RWPE1 (cell line): ENCODE measurements at places on chromosomes 7 and 10.

GRCh38 chr7:131424219-131424822, 96.6 kb downstream of the MKLN1 start:
- peak; percentile 15 for DNase-seq

DNA sequence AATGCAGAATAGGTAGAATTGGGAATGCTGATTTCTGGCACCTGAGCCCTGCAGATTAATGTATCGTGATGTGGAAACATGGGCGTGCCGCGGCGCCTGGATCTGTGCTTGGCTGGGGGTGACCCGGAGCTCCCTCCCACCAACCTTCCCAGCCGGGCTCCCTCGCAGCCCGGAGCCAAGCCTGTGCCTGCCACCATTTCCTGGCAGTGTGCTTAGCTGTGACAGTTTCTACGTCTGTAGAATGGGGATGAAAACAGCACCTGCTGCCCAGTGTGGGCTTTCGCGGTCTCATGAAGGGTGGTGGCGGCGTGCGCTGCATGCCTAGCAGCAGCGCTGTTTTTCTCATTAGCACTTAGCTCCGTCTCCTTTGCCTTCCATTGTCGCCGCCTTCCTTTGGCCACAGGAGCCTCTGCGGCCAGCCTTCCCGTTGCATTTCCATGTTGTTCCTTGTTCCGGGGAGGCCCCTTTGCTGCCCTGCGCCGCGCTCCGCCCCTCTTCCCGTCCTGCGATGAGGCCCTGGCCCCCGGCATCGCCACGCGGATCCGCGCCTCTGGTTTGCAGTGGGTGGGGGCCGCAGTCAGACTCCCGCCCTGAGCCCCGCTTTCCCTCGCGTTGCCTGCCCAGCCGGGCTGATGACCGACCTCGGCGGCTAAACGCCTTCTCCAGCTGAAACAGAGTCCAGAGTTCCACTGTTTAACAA, 84.2 kb downstream of the CUL1 start:
- no peak for DNase-seq

GRCh38 chr7:144771174-144771573, 64.7 kb downstream of the TPK1 start:
- no peak for DNase-seq

DNA sequence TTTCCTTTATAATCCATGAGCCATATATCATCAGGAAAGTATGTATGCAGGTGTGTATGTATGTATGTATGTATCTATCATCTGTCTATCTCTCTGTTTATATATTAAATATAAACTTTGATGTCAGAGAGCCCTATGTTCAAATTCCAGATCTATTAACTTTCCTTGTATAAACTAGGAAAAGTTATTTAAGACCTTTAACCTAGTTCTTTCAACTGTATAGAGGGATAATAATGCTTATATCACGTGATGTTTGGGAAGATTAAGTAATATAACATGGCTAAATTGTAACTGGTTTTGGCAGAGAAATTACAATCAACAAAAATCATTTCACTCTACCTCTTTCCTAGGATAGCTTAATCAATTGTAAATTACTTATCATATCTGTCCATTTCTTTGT, 628.3 kb upstream of the IGFBP3 start:
- no peak for DNase-seq

DNA sequence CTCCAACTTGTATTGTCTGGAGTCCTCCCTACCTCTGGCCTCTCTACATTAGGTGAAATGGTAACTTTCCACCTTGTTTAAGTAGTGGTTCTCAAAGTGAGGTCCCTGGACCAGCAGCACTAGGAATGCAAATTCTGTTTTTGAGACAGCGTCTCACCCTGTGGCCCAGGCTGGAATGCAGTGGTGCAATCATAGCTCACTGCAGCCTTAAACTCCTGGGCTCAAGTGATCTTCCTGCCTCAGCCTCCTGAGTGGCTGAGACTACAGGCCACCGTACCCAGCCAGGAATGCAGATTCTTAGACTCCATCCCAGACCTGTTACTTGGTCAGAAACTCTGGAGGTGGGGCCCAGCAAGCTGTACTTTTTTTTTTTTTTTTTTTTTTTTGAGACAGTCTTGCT, 6.8 kb upstream of the TBL2 start:
- DNase-seq, result no peak
